Naive thymus-derived CD4-positive, alpha-beta T cell (primary cell): ENCODE measurements at places on chromosomes 1 and 21. TPM values are rescaled to one million over a fixed set of nuclear protein-coding genes. Genes with fewer than 3 reads are reported as not detected.

MOB3C gene
- polyA plus RNA-seq, result 9.3 TPM

ZSCAN20 gene
- polyA plus RNA-seq, result 0.84 TPM

ANKRD34A gene
- 0.22 TPM for polyA plus RNA-seq

RUNX1 gene
- polyA plus RNA-seq, result 27.9 TPM

IVL gene
- not detected for polyA plus RNA-seq

KCNT2 gene
- not detected for polyA plus RNA-seq

IL20 gene
- not detected for polyA plus RNA-seq

BTG3 gene
- polyA plus RNA-seq, result 6.8 TPM

TRIM67 gene
- not detected for polyA plus RNA-seq

DDR2 gene
- not detected for polyA plus RNA-seq

LCE2B gene
- not detected for polyA plus RNA-seq

FNDC10 gene
- polyA plus RNA-seq, result 1.6 TPM
